ENCODE measurements at places on chromosomes 5 and 9.
A peak's percentile ranks its signal among the peaks of the same experiment; 100 is the strongest.

DNA sequence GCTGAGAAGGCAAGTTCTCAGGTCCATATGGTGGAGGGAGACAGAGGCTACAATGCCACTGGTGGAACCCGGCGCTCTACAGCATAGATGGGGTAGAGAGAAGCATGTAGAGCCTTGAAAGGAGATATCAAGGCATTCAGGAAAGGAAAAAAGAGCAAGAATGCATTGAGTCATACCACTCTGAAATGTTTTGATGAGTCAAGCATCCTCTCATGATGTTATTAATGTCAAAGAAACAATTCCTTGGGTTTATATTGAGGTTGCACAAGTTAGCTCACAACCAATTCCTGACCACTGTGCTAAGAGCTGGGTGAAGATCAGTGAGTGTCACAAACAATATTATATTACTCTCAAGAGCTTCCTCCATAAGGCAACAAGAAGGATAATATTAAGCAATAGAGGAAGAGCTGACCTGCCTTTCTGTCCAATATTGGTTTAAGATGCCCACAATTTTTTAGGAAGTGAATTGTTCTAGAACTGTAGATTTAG is 178.0 kb downstream of the RFK start:
- DNase-seq, result peak; percentile 11

DNA sequence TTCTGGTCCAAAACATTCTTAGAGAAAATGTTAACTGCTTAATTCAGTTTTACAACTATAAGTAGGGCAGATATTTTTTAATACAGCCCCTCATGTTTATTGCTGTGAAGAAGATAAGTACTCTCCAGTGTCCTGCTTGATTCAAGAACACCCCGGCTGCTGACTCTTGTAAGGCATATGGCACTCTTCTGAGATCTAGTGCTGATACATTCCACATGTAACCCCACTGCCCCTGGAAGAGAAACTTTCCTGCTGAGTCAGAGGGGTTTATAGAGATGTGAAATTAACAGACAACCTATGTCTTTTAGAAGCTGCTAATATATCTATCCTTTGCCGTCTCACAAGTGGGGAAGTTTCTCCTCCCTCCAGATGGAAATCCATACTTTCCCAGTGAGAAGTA is 1.0 kb upstream of the MINAR2 start:
- DNase-seq, result no peak

DNA sequence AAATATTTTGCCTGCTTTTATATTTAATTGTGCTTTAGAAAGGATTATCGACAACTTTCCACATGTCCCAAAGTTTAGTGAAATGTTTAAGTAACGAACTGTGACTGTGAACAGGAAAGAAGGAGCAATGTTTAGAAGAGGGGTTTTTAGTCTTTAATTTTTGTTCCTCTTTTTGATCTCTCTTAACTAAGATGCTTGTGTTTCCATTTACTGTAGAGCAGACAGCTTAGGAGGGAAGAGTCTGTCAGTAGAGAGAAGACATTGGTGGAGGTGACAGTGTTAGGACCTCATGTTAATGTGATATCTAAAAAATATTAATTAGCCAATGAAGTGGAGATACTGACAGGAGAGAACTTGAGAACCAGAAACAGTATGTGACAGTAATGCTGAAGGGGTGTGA is 92.2 kb downstream of the RASGRF2 start:
- no peak for DNase-seq

- no peak for DNase-seq
These were observed 26.2 kb downstream of the RAD23B start for GRCh38 chr9:107309271-107309670.

- no peak for DNase-seq
These were observed 60.6 kb upstream of the SYK start for GRCh38 chr9:90741036-90741435.

DNA sequence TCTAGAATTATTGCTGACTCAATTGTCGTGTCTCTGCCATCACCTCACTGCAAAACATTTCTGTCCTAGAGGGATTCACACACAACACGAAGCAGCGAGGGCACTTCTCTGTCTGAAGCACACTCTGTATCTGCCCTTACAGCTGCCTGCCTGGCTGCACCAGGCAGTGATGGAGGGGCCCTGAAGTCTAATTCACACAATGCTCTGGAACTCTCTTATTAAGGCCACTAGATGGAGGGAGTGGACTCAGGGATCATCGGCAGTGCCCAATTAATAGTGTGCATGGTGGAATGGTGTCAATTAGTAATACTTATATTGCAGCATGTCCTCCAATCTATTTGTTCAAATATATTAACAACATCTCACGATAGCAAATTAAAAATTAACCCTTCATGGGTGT is 157.5 kb upstream of the MAP1B start:
- no peak for DNase-seq

DNA sequence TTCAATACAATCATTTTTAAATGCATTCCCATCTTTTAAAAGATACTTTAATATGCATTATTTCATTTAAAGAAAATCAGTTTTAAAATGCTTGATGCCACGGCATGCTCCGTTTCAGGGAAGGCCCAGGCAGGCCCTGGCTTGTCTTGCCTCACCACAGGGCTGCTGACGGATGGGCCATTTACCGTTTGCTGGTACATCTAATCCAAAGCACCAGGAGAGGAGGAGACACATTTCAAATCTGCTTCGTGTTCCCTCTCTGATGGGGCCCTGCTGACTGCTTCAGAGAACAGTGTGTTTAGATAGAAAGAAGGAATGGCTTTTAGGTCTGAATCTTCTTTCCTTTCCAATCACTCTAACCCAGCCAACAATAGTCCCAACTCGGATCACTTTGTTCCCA is 185.2 kb downstream of the DCP2 start:
- DNase-seq, result no peak

DNA sequence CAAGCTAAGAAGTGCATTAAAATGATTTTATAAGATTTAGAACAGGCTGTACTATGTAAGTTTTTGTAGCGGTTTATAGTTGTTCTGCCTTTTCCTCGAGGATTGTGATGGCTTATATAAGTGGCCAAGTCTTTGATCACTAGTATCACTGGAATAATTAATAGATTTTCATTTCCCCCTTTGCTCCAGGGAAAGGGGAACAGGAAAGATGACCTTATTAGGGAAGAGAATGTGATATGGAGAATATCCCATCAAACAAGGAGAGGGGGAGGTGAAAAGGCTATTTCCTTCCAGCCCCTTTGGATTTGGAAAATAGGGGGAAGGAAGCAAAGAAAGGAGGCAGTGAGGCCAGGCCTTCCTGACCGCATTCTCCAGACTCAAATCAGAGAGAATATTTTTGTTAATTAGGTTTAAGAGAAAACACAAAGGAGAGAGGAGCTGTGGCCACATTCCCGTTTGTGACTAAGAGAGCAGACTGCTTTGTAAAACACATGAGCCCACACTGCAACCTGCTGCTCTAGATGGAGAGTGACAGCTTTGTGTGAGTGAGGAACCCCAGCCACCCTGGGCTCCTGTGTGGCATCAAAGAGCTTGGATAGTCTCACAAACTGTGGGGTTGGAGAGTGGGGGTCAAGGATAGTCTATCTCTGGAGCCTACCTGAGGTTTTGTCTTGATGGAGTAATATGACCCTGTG is 359.5 kb downstream of the DTWD2 start:
- DNase-seq, result no peak
